ENCODE measurements at places on chromosomes 2 and 18. TPM values are rescaled to one million over a fixed set of nuclear protein-coding genes. Genes with fewer than 3 reads are reported as not detected.
A peak's percentile ranks its signal among the peaks of the same experiment; 100 is the strongest.

The ONECUT2 gene
- 0.35 TPM for total RNA-seq

- no peak for DNase-seq
These were observed 318.1 kb downstream of the PDE11A start for GRCh38 chr2:177754492-177754873.

GRCh38 chr2:25123682-25124081 lies 44.7 kb downstream of the POMC start:
- DNase-seq, result no peak

DNA sequence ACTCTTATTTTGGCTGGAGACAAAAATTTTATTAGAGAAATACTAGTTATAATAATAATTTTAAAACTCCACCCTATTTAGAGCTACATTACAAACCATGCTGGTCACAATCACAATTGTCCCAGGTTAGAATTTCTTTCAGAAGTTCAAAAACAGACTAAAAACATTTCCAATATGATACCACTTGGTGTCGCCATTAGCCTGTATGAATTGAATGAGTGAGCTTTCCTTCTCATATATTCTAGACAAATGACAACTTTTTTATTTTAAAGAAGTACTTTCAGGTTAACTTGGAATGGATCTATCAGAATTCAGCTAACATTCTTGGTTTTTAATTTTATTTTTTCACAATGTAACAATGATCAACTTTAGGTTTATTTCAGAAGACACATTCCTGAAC lies 48.0 kb downstream of the SERPINB8 start:
- DNase-seq, result peak; percentile 39

DNA sequence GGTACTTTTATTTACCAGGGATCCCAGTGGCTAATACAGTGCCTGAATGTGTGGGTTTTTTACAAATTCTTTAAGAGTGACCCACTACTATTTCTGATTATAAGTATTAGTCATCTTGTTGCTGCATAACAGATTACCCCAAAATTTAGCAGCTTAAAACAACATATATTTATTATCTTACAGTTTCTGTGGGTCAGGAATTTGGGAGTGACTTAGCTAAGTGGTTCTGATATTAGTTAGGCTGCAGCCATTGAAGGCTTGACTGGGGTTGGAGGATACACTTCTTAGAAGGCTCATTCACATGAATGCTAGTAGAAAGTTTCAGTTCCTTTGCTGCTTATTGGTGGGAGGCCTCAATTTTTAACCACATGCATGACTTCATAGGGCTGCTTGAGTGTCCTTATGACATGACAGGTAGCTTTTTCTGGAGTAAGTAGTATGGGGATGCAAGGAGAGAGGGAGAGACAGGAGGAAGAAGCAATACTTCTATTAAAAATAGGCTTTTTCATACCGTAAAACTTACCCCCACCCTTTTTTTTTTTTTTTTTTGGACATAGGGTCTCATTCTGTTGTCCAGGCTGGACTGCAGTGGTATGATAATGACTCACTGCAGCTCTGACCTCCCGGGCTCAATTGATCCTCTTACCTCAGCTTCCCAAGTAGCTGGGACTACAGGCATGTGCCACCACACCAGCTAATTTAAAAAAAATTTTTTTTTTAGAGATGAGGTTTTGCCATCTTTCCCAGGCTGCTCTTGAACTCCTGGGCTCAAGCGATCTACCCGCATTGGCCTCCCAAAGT lies 13.3 kb upstream of the POLE4 start:
- no peak for DNase-seq

DNA sequence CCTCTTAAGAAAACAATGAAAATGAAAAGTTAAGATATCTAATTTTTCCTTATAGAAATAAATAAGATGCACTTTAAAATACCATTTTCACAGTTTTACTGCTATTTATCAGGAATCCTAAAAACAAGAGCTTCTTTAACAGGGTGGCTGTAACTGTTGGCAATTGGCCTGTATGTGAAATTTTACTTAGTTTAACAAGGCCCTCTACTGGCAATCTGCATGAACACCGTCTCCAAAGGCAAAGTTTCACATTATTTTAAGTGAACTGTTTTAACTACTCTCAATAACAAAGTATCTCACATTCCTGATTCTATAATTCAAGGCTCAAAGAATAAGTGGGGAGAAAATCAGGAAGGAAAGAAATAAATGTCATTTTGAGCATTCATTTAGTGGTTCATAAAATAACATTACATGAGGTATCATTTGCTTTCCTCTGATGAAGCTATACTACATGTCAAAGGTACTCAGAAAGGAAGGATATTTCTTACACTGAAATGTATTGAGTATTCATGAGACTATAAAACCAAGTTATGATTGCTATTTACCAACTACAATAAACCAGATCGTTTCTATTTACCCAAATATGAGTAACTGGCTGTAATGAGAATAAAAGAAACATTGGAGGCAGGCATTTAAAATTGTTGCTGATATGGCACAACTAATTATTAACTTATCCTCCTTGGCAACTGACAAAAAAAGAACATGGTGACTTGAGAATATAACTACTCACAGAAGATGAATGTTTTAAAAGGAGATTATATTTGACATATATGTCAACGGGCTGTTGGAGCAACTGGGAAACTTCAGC lies 7.0 kb downstream of the NCKAP5 start:
- DNase-seq, result peak; percentile 90

The EMILIN1 gene
- total RNA-seq, result 76.9 TPM

GRCh38 chr2:146414456-146414855 lies 1430.4 kb upstream of the ACVR2A start:
- DNase-seq, result no peak

- DNase-seq, result no peak
These were observed 80.9 kb upstream of the SMAD7 start for GRCh38 chr18:49031511-49032188.

- peak; percentile 3 for DNase-seq
These were observed 140.1 kb upstream of the AQP4 start for GRCh38 chr18:27005589-27005988.

DNA sequence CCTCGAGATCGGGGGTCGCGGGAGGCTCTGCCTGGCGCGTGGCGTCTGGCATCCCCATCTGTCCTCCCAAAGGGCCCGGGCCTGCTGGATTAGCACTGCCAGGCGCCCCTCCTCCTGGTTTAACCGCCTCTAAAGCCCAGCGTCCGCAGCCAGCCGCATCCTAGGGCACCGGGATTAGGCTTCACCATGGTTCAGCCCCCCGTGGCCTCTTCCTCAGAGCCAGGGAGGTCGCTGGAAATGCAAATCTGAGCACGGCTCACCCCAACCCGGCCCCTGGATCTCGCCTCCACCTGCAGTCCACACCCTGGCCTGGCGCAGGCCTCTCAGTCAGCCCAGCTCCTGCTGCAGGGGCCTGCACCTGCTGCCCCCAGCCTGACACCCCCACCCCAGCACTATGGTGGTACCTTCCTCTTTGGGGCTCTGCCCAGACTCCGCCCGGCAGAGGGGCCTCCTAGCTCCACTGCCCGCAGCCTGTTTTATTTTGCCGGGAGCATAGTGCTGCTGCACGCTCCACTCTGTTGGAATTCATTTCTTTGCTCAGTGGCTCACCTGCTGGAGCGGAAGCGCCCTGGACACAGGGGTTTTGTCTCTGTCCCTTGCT lies 13.2 kb downstream of the PRELID3A start:
- DNase-seq, result peak; percentile 60

DNA sequence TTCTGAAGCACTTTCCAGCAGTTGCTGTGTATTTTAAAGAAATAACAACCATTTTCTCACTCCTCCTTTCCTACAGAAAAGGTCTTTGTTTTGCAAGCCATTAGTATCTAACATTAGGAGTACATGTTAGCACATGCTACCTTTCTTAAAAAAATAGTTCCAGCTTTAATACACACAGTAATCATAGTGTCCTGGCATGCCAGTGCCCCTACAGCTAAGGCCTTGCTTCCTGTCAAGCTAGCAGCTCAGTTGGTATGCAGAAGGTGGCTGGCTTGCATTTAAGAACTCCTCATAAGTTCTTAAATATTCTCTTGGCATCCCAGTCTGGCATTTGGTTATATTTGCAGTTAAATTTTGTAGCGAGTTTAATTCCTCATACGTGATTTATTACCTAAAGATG lies 141.3 kb upstream of the IL1R2 start:
- DNase-seq, result no peak

GRCh38 chr2:150907466-150907865 lies 354.2 kb downstream of the RBM43 start:
- no peak for DNase-seq

GRCh38 chr2:204551512-204551863 lies 6.2 kb downstream of the PARD3B start:
- no peak for DNase-seq

- no peak for DNase-seq
These were observed 98.7 kb downstream of the FAM210A start for GRCh38 chr18:13627639-13628038.

GRCh38 chr2:212534336-212534735 lies 4.3 kb downstream of the ERBB4 start:
- no peak for DNase-seq

DNA sequence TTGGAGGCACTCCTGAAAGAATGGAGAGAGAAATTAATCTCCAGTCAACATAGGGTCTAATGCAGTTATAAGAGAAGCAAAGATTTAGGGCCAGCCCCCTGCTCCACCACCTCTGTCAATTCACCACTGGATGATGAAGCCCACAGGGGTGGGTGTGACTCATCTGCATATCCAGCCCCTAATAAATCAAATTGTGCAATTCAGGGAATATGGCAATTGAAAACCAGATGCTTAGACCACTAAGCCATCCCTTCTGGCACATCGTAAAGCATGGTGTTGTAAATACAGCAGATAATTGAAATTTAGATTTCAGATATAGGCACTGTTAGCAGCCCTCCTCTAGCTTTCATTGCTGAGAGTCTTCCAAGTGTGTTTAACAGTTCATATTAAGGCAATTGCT lies 541.4 kb downstream of the PARD3B start:
- DNase-seq, result no peak

- no peak for DNase-seq
These were observed 134.2 kb downstream of the GLI2 start for GRCh38 chr2:120869730-120870466.

All from muscle of leg (tissue), 16 donors.